Panc1 (cell line): ENCODE measurements at places on chromosomes 12 and 14. TPM values are rescaled to one million over a fixed set of nuclear protein-coding genes. Genes with fewer than 3 reads are reported as not detected.

The CEBPE gene
- not detected for total RNA-seq

The SELPLG gene
- total RNA-seq, result 0.41 TPM

The GARIN6 gene
- not detected for total RNA-seq

The LHX5 gene
- not detected for total RNA-seq

The GZMB gene
- total RNA-seq, result 1.2 TPM

The ESPL1 gene
- total RNA-seq, result 54.6 TPM

The KRT75 gene
- total RNA-seq, result 0.15 TPM

The AQP2 gene
- total RNA-seq, result 0.36 TPM

The TC2N gene
- total RNA-seq, result 0.49 TPM

The CLEC4C gene
- total RNA-seq, result not detected

The KRT82 gene
- not detected for total RNA-seq

The TSPAN19 gene
- not detected for total RNA-seq

The IL23A gene
- 0.41 TPM for total RNA-seq

The ADAM21 gene
- 0.08 TPM for total RNA-seq

DNA sequence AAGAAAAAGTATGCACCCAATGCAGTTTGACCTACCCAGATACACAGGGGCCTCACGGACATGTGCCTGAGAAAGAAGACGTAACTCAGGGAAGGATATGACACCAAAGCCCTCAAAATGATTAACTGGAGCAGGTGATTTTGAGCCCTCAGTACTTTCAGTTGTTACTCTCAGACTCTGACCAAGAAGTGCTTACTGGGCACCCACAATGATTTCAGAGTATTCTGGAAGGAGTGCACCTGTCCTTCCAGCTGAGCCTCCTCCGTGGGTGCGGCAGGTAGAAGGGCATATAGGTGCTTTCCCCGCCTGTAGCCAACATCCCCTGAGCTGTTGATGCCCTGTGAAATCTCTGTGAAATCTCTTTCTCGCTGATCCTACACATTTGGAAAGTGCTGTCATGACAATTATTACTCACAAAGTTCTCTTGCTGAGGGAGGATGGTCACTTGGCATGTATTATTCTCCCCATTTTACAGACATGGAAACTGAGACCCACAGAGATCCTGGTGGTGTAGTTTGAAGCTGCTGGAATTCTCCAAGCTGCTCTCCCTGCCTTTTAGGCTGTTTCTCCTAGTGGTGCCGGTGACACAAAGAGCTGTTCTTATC is 154.3 kb upstream of the CCND2 start:
- DNase-seq, result no peak

GRCh38 chr12:4148418-4149056 is 125.0 kb upstream of the CCND2 start:
- DNase-seq, result no peak

DNA sequence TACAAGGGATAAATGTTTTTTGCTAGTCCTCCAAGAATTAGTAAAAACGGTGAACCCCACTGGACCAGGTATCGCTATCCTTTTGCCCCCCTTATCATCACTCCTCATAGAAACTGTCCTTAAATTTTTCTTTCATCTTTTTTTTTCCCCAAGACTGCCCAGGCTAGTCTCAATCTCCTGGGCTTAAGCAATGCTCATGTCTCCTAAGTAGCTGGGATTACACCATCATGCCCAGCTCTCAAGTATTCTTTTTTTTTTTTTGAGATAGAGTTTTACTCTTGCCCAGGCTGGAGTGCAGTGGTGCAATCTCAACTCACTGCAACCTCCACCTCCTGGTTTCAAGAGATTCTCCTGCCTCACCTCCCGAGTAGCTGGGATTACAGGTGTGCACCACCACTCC is 9.7 kb downstream of the IRF2BPL start:
- DNase-seq, result no peak

DNA sequence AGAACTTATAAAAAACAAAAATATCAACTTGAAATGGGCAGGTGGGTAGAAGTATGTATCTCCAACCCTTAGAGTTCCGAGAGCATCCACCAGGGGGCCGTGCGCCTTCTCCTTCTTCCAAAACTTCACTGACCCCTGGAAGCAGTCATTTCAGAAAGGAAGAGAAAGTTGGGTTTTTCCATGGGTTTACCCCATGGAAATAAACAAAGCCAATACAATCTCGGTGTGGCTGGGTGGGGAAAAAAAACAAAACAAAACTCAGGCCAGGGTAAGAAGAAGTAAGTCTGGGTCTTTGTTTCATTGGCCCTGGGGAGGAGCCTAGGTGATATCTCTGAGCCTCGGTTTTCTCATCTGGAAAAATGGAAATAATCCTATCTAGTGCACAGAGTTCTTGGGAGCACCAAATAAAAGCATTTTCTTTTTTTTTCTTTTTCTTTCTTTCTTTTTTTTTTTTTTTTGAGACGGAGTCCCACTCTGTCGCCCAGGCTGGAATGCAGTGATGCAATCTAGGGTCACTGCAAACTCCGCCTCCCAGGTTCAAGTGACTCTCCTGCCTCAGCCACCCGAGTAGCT is 33.6 kb upstream of the HNF1A start:
- peak; percentile 8 for DNase-seq

DNA sequence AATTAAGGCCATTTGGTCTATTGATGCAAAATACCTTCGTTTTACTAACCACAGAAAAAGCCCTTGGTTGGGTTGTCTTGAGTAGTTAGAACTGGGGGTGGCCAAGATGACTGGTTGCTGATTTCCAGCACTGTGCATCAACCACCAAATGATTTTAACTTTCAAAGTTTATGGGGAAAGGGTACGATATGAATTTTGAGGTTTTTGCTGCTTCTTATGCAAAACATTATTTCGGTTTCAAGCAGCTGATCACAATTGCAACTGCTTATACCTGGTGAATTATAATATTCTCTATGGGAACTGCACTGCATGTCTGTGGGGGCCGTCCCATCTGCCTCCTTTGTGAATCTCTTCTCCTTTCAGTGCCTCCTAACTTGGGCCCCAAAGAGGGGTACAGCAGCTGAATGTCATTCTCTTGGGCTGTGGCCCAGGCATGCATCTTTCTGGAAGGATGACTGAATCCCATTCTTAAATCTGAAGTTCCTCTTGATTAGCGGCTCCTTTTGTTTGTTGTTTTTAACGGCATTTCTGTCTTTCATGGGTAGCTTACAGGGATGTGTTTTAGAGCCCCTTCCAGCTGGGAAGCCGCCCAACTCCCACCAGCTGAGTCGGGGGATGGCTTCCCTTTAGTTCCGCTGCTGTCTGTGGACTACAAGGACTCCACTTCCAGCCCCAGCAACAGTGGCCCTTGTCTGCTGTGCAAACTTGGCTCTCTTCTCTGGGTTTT is 479.8 kb downstream of the ZFP36L1 start:
- DNase-seq, result no peak

DNA sequence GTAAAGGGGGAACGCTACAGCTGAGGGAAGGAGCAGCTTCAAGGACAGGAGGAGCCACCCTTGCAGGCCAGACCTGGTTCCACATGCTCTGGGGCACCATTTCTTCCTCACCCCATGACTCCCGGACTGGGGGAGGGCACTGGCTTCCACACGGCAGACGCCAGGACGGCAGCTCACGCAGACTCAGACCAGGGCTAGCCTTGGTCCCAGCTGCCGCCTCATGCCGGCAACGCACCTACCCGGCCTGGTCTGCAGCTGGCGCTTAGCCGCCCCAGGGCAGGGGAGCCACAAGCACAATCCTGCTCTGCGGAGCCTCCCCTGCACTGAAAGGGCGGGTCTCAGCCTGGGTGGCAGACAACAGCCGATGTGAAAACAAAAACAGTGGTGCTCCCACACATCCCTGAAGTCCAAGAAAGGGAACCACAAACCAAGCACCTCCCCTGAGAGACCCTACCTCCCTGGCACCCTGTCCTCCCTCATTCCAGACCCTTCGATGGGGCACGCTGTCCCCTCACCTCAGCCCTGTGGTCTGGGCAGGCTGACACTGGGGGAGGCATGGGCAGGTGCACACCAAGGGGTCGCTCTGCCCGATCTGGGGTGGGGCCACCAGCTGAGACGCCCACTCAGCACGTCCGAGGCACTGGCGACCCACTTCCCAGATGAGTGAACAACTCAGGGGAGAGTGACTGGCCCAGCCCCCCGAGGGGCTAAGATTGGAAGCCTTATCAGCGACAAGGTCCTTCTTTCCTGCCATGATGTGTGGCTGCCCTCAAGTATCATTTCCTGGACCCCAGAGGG is 65.0 kb downstream of the CHGA start:
- no peak for DNase-seq

DNA sequence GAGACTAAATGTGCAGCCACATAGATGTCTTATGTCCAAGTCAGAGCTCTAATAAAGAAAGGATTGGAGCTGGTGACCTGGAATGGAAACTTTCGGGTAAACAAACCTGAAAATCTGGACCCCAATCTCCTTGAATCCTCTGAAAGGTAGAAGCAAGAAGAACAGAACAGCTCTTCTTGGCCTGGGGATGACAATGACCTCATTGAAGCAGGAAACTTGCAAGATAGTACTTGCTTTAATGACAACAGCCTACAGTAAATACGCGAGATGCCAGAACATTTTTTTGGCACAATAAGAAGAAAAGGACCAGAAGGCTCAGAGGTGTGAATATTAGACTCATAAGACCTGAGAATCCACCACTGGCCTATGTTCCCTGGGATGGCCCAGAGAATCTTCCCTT is 4.1 kb upstream of the PRIMA1 start:
- DNase-seq, result no peak

DNA sequence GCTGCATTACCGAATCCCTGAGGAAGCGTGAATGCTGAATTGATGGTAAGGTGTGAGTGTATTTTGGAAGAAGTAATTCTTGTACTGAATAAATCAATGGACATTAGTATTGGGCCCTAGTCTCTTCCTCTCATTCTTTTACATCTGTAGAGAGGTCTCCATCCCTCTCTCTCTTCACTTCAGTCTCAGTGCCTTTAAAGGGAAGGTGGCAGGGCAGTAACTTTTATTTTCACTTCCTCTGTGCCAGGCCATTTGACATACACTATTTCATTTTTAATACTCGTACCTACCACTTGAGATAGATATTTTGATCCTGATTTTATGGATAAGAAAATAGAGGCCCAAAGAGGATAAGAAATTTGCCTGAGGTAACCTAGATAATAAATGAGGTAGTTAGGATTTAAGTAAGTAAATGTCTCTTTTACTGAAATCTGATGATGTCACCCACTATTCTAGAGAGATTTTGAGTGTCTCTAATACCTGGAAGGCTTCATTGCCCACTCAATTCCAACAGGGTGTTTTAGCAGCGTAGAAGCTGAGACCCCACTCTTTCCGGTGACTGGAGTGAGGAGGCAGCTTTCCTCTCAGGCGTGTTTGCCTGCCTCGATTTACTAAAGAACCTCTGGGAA is 177.9 kb upstream of the PRICKLE1 start:
- no peak for DNase-seq

- no peak for DNase-seq
Observed at GRCh38 chr14:36582874-36583241, 444 bp upstream of the NKX2-8 start.

- DNase-seq, result no peak
Observed at GRCh38 chr12:71492604-71493003, 53.0 kb downstream of the LGR5 start.

GRCh38 chr14:23577004-23577681 is 1.4 kb downstream of the JPH4 start:
- no peak for DNase-seq

- no peak for DNase-seq
Observed at GRCh38 chr14:59308673-59309072, 120.2 kb downstream of the DAAM1 start.

- DNase-seq, result no peak
Observed at GRCh38 chr14:65153101-65153500, 50.8 kb upstream of the MAX start.

DNA sequence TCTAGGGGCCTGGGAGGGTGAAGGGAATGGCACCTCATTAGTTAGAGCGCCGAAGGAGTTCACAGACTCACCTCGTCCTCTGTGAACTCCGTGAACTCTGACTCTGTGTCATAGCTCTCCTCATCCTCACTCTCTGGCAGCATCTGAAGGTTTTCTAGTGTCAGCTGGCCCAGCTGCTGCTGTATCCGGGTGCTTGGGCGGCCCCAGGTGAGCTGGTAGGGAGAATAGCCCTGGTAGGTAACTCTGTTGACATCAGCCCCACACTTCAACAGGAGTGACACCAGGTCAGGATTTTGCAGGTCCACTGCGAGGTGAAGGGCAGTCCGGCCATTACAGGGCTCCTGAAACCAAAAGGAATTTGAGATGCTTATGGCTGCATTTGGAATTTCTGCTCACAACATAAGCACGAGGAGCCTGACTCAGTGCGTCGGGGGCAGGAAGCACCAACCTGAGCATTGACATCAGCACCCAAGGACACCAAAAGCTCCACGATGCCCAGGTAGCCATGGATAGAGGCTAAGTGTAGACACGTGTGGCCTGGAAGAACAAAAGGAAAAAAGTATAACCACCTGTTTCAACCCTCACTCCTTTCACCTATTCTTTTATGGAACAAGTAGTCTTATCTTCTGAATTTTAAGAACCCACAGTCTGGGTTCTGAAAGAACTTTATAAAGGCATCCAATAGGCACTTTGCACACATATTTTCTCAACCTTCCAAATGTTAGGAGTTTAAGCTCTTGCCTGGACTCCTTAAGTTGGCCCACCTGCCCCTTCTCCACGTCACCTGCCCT is 2.0 kb downstream of the NFKBIA start:
- DNase-seq, result no peak

DNA sequence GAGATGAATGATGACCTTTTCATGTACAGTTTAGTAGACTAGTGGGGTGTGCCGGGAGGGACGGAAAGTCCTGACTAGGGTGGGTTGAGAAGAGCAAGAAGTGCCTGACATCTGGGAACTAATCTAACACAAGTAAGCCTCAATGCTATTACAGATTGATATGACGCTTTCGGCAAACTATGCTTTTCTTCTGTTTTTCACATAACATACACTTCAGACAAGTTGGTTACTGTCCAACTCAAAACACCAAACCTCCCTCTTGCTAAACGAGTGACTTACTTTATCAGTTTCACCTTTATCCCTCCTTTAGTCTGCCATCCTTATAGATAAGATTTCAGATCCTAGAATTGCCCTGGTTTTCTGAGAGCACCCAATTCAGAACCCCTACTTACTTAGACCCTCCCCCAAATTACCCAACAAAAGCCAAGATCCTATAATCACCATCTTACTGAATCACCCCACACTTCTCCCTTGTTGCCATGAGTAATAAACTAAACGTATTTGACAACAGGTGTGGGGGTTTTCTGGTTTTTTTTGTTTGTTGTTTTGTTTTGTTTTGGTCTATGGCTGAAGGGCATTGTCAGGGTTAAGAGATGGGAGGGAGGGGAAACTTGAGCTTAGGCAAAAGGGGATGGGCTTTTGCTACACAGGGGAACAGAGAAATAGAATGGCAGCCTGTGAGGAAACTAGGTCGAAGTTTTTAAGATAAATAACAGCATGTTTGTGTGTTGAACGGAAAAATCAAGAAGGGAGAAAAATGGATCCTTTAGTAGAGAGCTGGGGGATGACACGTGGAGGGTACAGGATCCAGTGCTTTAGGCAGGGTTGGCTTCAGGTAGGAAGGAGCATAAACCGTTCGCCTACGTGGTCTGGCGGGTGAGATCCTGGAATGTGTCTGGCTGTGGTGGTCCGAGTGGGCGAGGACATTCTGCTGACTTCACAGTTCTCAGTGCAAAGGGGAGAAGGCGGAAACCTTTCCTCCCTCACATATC is 6.1 kb upstream of the PSMA3 start:
- DNase-seq, result no peak
